ENCODE measurements at places on chromosomes 6 and 20. TPM values are rescaled to one million over a fixed set of nuclear protein-coding genes. Genes with fewer than 3 reads are reported as not detected.

Gene SCRT2
- not detected for polyA plus RNA-seq

Gene HTR1E
- polyA plus RNA-seq, result 0.02 TPM

Gene EYA4
- polyA plus RNA-seq, result 0.08 TPM

Gene MYB
- 1.2 TPM for polyA plus RNA-seq

Gene SLC17A9
- polyA plus RNA-seq, result not detected

Gene RAE1
- 82.4 TPM for polyA plus RNA-seq

Gene NTSR1
- polyA plus RNA-seq, result 3.1 TPM

Gene TMEM200A
- 36.0 TPM for polyA plus RNA-seq

Gene KIAA1755
- polyA plus RNA-seq, result 0.44 TPM

Gene GINS1
- polyA plus RNA-seq, result 5.1 TPM

Gene UNC5CL
- 0.10 TPM for polyA plus RNA-seq

Gene NRN1
- 8.5 TPM for polyA plus RNA-seq

Gene NINL
- polyA plus RNA-seq, result 22.5 TPM

Gene CDK19
- polyA plus RNA-seq, result 9.1 TPM

Gene CDSN
- not detected for polyA plus RNA-seq

Gene DHX35
- 28.5 TPM for polyA plus RNA-seq

Gene VGLL2
- polyA plus RNA-seq, result 0.02 TPM

Gene PSORS1C2
- not detected for polyA plus RNA-seq

Gene PSORS1C1
- polyA plus RNA-seq, result 3.0 TPM

Gene L3MBTL3
- 12.6 TPM for polyA plus RNA-seq

Gene OPN5
- polyA plus RNA-seq, result not detected

Gene SPEF1
- 1.6 TPM for polyA plus RNA-seq

Gene PRR3
- polyA plus RNA-seq, result 21.2 TPM

Gene TNFAIP3
- polyA plus RNA-seq, result 1.1 TPM

Gene COX4I2
- 0.21 TPM for polyA plus RNA-seq

Gene TEAD3
- 5.2 TPM for polyA plus RNA-seq

Gene MTFR2
- 9.2 TPM for polyA plus RNA-seq

Gene MEI4
- polyA plus RNA-seq, result not detected
